ENCODE measurements at places on chromosomes 16 and 17. TPM values are rescaled to one million over a fixed set of nuclear protein-coding genes. Genes with fewer than 3 reads are reported as not detected.

Gene ANKRD40CL
- total RNA-seq = not detected

Gene USH1G
- 2.9 TPM for total RNA-seq

Gene CSH2
- not detected for total RNA-seq

Gene KIFC3
- 27.9 TPM for total RNA-seq

Gene SPATA22
- not detected for total RNA-seq

Gene GLIS2
- 6.8 TPM for total RNA-seq

All from tongue (tissue), 3 donors.